BJ (cell line): ENCODE measurements at places on chromosomes 6 and 20.

DNA sequence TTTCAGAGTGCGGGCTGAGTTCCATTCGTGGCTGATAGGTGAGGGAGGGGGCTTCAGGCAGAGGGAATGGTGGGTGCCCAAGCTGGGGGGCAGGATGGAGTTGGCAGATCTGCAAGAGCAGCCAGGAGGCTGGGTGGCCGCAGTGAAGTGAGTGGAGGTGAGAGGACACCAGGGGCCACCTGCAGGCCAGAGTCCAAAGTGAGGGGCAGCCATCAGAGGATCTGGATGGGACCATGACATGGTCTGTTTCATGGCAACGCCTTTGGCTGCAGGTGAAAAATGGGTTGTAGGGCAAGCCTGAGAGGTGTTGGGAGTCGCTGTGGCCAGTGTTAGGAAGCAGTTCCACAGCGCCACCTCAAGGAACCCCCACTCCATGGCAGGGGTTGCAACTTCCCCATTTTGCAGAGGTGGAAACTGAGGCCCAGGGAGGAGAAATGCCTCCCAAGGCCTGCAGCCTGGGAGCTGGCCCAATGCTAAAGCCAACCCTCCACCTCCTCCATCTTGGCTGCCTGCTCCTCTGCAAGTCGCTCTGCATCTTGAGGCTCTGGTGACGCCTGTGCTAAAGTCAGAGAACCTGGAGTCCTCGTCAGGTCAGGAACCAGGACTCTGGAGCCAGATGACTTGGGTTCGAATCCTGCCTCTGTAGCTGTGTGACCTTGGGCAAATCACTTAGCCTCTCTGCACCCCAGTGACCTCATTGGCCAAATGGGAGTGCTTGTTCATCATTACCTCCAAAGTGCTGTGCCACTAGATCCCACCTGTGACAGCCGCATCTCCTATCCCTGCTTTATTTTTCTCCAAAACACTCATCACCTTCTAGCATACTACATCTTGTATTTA is 153.8 kb downstream of the CEBPB start:
- DNase-seq, result no peak

GRCh38 chr6:15484140-15484539 is 178.7 kb downstream of the DTNBP1 start:
- no peak for DNase-seq

DNA sequence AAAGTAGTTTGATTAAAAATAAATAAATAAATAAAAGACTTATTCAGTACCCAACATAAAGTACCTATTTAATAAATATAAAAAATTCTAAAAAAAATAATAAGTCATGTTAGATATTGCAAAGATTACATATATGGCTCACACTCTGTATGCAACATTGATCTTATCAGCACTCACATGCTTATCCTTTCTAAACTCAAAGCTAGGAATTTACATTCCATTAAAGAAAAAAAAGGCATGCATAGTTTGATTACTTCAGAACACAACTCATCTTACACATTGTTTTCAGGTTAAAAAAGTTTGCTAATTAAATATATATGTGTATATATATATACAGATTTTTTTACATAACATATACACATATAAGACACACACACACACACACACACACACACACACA is 96.4 kb downstream of the FILIP1 start:
- DNase-seq, result no peak

GRCh38 chr6:24255676-24256075 is 102.2 kb downstream of the DCDC2 start:
- DNase-seq, result no peak

DNA sequence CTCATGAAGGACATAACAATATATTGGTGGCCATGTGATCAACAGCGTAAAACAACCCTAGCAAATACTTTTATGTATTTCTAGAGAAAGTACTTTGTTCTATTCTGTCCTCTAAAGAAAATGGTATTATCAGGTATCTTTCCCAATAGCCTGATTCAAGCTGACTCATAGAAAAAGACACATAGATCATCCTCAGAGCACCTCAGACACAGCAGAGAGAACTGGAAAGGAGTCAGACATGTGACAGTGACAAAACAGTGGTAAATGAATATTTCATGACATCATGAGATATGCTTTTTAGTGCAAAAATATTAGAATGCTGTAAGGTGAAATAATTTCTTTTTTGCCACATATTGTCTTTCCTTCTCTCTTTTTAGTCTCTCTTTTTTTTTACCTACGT is 1355.0 kb upstream of the MAP3K7 start:
- DNase-seq, result no peak

- DNase-seq, result no peak
Measured at GRCh38 chr20:2631228-2631627, 21.2 kb upstream of the NOP56 start.

GRCh38 chr6:23705697-23706096 is 420.3 kb upstream of the NRSN1 start:
- DNase-seq, result no peak

DNA sequence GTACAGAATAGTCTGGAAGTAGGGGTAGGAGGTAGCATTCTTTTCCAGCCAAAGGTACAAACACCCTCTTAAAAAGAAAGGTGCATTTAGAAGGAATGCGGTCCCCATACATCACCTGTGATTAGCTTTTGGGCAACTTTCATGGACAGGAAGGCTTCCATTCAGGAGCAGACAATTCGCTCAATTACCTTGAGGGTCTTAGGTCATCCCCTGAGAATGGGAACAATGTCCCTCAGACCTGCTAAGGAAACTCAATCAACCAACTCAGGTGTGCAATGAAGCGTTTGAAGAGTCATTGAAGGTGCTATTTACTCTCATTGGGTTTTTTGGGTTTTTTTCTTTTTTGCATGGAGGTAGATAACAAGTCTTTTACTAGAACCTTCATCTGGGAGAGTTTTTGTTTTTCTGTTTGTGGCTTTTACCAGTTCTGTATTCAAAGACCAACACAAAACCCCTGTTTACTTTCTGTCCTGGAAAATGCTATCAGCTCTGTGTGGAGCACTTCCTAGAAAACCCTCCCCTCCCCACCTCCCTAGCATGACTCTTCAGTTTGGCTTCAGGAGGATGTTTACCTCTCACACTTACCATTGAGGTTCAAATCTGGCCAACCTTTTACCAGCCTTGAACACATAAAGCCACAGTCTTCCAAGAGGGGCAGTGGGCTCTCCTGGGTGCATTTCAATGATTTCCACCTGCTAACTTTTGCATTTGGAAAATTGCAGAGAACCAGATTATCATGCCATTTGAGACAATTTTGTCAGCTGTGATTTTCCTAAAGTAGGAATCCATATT is 271.2 kb upstream of the PRDM1 start:
- no peak for DNase-seq

- no peak for DNase-seq
Measured at GRCh38 chr6:34938268-34938667, 49.2 kb downstream of the ANKS1A start.

DNA sequence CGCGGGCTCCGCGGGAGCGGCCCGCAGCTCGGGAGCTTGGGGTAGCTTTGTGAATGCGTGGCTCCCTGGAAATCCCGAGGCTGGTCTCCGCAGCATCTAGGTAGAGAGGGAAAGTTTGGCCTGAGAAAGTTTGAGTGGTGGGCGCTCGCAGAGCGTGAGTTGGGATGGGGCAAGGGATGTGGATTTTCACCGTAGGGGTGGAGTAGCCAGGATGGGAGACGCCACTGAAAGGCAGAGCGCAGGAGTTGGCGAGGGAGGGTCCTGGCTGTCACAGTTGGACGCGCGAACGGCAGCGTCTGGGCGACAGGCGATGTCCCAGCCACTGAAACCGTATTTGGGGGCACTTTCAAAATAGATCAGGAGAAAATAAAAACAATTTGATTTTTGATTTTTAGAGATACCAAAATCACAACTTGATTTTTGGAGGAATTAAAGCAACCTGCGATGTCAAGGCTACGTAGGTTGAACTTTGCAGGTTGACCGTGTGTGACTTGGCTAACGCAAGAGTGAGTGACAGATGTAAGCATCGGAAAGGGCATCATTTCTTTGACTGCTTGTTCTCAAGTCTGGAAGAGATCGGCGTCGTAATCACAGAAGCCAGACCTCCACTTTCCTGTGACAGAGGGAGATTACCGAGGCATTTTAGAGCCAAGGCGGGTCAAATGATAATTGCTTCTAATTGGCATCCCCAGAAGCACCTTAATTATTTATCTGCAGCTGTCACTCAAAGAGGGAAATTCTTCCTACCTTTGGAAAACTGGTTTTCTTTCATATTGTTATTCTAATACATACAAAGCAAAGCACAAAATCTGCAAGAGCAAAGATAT is 646 bp downstream of the HEY2 start:
- DNase-seq, result no peak

DNA sequence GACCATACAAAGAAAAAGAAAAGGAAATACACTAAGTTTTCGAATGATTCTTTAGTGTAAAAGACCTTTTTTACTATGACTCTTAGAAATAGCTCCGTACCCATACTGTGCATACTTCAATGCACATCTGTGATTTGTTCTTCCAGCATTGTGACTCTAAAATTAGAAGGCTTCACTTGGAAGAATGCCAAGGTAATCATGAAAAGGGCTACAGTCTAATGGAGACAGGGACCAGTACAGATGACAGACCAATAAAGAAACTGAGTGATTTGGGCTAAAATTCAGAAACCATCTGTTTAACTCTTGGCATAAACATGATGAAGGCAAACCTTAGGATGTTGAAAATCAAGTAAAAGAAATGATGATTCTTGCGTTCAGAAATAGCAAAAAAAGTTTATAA is 46.3 kb downstream of the CYP39A1 start:
- DNase-seq, result no peak

DNA sequence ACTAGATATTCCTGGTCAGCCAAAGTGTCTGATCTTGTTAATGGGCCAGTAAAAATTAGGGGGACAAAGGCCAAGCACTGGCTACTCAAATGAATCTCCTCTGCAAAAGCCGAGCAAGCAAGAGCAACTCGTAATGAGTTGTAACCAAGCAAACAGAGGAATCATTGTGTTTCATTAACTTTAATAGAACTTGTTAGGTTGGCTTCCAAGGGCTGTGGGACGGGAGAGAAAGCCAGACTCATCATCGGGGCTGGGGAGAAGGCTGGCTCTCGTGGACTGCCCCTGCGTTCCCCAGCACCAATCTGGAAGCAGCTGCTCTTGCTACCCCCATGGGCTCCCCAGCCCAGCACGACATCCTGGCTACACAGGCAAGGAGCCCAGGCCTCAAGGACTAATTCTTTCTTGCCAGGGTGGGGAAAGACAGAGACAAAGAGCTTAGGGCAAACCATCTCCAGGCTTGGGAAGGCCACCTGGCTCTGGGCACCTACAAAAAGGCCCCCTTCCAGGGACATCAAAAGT is 10.5 kb upstream of the SCUBE3 start:
- DNase-seq, result no peak

DNA sequence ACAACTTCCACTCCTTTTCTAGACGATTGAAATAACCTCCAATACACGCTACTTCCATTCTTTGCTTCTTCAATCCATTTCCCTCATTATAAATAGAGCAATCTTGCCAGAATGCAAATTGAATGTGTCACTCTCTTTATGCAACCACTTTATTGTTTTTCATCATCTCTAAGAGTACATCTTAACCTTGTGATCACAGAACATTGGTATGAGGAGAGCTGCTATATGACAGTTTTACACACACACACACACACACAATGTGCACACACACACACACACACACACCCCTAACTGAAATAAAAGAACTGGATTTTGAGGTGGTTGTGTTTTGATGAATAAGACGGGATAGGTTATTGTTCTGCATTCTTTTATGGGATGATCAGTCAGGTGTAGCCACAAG is 187.0 kb downstream of the HDGFL1 start:
- DNase-seq, result peak; percentile 20

- no peak for DNase-seq
Measured at GRCh38 chr6:90787446-90787845, 200.6 kb upstream of the MAP3K7 start.

- DNase-seq, result no peak
Measured at GRCh38 chr6:148525453-148525852, 182.8 kb downstream of the SASH1 start.

- DNase-seq, result no peak
Measured at GRCh38 chr6:93453956-93454355, 34.6 kb upstream of the EPHA7 start.

GRCh38 chr6:113011801-113012200 is 664.7 kb downstream of the RFPL4B start:
- DNase-seq, result no peak

DNA sequence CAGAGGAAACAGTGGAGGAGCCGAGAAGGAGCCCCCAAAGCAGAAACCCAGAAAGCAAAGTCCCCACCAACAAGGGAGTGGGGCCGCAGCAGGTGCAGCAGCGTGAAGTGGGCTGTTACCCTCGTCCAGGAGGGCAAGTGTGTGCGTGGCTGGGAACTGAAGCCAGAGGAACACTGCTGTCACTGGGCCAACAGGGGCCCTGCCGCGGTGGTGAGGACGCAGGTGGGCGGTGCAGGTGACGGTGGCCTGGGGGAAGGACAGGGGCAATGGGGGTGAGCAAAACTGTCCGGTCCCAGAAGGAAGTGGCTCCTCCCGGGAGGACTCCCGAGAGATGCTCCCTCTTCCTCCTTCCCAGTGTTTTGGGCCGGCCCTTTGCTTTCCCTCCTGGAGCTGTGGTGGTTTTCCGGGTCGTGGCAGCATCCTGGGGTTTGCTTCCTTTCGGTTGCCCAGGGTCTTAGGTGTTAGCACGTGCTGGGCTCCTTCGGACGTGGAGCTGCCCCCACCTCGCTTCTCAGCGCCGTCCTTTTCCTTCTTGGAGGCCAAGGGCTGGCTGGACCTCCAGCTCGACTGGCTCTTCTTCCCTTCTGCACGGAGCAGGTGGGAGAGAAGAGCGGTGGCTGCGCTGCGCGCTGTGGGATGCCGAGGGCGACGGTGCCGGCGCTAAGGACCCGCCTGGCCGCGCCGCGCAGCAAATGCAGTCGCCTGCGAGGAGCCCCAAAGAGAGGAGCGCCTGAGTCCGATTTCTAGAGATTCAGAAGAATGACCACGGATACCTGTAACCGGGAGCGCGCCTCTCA is 62.7 kb upstream of the SLC2A12 start:
- no peak for DNase-seq

GRCh38 chr20:46004889-46005473 is 3.7 kb upstream of the MMP9 start:
- DNase-seq, result no peak

DNA sequence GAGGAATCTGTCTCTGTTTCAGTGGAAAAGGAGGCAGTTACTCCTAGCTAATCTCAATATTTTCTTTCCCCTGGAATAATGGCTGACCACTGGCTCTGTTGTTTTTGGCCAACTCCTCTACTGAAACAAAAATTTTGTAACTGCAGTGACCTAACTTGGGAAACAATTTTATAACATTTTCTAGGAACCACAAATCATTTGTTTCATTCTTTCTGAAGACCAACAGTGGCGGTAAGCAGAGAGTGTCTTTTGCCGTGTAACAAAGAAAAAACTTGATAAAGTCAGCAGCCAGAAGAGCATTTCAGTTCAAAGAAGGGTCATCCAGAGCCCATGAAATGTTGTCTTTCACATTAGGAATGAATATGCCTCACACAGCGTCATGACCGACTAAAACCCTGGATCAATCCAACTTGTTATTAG is 11.8 kb upstream of the BFSP1 start:
- DNase-seq, result peak; percentile 94

DNA sequence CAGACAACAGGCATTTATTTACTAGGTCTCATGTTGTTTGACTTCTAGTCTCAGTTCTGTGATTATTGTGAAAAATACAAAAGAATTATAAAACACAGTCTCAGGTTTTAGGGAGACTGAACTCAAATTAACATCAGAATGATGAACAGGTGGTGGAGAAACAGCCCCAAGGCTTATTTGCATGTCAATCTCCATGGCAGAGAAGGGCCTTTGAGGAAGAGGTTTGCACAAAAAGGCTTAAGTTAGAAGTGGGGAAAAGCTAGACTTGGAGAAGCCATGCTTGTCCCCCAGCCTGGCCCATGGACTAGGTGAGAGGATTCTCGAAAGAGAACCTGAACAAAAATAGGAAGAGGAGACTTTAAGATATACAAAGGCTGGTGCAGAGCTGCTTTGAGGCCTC is 183.3 kb downstream of the EDN1 start:
- DNase-seq, result no peak

GRCh38 chr20:2983508-2983907 is 59.9 kb upstream of the GNRH2 start:
- no peak for DNase-seq
